Fibroblast of lung (primary cell): ENCODE measurements at places on chromosomes 4 and X. TPM values are rescaled to one million over a fixed set of nuclear protein-coding genes. Genes with fewer than 3 reads are reported as not detected.

Gene SLC9B1
- total RNA-seq, result 1.8 and 2.0 TPM in 2 replicates

Gene DUX4
- not detected in 2 replicates for total RNA-seq

Gene CHM
- total RNA-seq, result 18.7 and 33.4 TPM in 2 replicates

Gene CCDC158
- total RNA-seq, result 1.3 and 1.5 TPM in 2 replicates

Gene SGMS2
- total RNA-seq, result 63.7 and 70.4 TPM in 2 replicates

Gene RHOXF1
- total RNA-seq, result not detected in 2 replicates

DNA sequence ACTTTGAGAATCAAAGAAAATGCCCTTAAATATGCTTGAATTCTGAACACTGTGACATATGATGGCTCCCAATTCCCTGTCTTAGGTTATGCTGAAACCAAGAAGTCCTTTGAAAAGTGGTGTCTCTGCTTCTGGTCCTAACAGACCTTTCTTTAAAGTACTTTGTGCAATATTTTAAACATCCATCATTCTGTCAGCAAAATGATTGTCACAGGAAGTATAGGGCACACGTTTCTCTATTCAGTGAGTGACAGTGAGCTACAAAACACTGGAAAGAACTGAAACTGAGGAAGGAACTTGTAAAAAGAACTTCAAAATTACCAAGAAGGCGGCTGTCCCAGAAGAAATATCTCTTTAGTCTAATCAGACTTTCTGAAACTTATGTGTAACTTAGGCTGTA is 12.2 kb upstream of the NUP54 start:
- no peak for DNase-seq

DNA sequence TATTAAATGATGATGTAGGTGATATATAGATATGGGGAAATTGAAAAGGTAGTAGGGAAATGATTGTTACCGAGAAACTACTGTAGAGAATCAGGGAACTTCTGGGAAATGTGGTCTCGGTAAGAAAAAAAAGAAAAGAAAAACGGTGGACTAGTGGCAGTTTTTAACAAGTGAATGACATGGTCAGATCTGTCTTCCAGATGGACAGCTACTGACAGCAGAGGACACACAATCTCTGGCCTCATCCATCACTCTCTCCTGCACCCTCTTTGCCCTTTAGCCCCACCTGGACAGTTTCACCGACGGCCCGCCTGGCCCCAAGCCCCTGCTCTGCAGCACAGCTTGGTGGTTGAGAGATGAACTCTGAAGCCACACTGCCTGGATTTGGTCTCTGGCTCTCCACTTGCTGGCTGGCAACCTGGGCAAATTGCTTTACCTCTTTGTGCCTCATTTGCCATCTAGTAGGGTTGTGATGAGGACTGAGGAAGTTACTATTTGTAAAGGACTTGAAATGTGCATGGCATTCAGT is 23.4 kb downstream of the RBM47 start:
- no peak for DNase-seq

GRCh38 chr4:155954118-155954685 is 536 bp upstream of the CTSO start:
- DNase-seq, result no peak

DNA sequence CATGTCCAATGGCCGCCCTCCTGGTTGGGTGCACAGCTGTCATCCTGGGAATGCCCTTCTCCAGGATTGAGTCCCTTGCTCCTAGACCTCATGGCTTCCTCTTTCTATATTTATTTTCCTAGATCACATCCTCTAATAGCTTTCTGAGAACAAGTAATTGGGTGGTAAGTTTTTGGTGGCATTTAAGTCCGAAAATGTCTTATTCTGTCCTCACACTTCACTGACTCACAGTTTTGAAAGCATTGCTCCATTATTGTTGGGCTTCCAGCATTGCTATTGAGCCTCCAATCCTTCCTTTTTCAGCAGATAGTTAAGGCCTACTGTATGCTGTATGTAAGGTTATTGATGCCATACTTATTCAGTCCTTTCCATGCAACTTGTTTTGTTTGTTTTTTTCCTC is 25.9 kb downstream of the PGM2 start:
- DNase-seq, result no peak

DNA sequence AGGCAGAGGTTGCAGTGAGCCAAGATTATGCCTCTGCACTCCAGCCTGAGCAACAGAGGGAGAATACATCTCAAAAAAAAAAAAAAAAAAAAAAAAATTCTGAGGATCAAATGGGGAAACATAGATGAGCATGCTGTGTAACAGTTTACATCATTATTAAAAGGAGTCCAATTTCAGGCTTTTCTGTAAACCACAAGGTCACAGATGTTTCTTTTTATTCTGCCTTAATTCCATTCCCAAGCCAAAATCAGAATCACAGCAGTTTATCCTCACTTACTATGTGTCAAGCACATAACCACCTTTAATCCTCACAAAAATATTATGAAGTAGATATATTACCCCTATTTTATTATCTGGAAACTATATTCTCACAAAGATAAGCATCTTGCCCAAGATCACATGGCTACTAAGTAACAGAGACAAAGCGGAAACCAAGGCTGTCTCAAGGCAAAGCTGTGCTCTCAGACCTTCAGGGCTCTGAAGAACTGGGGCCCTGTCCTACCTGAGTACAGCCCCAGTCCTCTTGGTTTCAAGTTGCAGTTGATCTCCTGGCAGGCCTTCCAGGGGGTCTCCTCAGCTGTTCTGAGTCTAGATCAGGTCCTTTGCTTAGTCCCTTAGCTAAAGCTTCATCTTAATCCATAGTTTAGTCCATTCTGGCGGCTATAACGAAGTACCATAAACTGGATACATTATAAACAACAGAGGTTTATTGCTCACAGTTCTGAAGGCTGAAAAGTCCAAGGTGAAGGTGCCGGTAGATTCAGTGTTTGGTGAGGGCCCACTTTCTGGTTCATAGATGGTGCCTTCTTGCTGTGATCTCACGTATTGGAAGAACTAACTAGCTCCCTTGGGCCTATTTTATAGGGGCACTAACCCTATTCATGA is 141.3 kb downstream of the PALLD start:
- peak; percentile 89 for DNase-seq

DNA sequence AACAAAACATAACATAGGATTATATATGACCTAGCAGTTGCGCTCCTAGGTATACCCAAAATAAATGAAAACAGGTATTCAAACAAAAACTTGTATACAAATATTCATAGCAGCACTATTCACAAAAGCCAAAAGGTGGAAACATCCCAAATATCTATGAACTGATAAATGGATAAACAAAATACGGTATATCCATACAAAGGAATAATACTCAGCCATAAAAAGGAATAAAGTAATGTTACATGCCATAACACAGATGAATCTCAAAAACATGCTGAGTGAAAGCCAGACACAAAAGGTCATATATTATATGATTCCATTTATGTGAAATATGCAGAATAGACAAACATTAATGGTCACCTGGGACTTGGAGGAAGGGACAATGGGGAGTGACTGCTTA is 5.2 kb downstream of the WNK3 start:
- DNase-seq, result no peak

DNA sequence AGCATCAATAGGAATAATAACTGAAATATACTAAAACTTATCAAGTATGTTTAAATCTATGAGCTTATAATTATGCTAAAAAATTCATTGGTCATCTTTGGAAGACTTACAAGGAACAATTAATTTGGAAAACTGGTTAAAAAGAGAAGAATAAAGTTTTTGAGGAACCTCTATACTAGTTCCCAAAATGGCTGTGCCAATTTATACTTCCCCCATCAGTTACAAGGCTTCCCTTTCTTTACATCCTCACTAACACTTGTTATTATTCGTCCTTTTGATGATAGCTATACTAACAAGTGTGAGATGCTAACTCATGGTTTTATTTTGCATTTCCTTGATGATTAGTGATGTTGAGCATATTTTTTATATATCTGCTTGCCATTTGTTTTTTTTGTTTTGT is 17.1 kb downstream of the OGT start:
- no peak for DNase-seq

DNA sequence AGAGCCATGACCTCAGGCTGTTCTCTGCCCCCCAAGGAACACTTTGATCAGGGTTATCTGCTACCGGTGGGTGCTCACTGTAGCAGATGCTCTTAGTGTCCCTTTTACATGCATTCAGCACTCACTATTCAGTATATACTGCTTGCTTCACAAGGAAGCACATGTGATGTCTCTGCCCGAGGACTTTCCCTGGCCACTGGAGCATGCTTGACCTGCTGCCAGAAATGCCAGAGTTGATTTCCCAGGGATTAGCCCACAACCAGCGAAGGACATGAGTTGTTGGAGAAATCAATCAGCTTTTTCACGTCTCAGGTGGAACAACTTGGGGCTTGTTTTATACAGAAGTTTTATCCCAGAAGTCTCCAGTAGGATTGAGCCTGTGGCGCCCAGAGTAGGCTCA is 51.2 kb upstream of the RPS6KA3 start:
- DNase-seq, result peak; percentile 20

- DNase-seq, result no peak
Observed at GRCh38 chr4:77082886-77083608, 7.3 kb upstream of the CCNI start.
